Pulmonary artery endothelial cell (primary cell): ENCODE measurements at places on chromosomes 4 and X. TPM values are rescaled to one million over a fixed set of nuclear protein-coding genes. Genes with fewer than 3 reads are reported as not detected.

- no peak for DNase-seq
These were observed 255.2 kb downstream of the THOC2 start for GRCh38 chrX:123477673-123478072.

DNA sequence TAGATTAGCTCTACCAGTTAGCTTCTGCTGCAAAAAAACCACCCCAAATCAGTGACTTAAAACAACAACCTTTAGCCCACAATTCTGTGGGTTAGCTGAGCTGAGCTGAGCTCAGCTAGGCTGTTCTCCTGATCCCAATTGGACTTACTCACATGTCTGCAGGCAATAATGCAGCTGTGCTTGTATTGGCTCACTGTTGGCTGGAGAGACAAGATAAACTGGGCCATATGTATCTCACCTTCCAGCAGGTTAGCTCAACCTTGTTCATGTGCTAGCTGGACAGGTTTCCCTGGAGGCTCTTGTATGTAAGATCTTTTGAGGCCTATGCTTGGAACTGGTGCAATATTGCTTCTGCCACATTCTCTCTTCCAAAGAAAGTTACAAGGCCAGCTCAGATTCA lies 261.5 kb upstream of the ADGRL3 start:
- no peak for DNase-seq

- DNase-seq: no peak
These were observed 78.4 kb downstream of the PWWP3B start for GRCh38 chrX:106246511-106246910.

DNA sequence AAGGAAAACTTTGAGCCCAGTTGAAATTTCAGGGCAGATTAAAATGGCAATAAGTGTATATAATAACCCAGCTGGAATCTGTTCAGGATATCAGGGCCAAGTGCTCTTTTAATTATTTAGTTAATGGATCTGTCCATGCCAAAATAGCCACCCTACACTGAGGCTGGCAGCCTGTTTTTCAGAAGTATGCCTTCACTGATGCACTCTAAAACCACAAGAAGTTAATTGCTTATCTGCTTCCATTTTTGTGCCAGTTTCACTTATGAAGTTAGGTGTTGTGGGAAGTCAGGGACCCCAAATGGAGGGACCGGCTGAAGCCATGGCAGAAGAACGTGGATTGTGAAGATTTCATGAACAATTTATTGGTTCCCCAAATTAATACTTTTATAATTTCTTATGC lies 960.3 kb downstream of the C4orf33 start:
- DNase-seq: no peak

- DNase-seq: no peak
These were observed 291.4 kb downstream of the PABPC4L start for GRCh38 chr4:133910165-133910564.

Gene STOX2
- 0.07 and 0.14 TPM in 2 replicates for total RNA-seq

DNA sequence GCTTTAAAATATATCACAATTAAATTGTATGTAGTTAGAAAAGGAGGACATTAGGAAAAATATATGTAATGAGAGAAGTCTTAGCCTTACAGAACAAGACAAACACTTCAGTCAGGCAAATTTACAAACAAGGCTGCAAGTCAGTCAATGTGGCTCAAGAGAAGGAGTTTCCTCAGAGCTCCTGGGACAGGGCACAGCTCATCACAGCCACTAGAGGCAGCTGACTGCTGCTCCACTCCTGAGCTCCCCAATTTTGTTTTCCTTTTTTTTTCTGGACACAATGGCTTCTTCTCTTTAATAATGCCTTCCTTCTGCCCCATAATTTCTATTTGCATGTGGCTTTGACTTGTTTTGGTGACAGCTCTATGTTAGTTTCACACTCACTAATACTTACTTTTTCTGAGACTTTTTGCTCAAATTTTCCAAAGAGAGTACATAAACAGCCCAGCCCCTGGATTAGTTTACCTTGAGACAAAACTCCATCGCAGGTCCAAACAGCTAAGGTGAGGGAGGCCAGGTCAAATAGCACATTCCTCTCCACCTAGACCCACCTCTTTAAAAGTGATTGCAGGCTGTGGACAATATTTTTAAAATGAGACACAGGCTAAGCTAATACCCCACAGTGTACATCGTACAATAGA lies 850.4 kb upstream of the FRG1 start:
- no peak for DNase-seq

Gene CT45A7
- not detected in 2 replicates for total RNA-seq

DNA sequence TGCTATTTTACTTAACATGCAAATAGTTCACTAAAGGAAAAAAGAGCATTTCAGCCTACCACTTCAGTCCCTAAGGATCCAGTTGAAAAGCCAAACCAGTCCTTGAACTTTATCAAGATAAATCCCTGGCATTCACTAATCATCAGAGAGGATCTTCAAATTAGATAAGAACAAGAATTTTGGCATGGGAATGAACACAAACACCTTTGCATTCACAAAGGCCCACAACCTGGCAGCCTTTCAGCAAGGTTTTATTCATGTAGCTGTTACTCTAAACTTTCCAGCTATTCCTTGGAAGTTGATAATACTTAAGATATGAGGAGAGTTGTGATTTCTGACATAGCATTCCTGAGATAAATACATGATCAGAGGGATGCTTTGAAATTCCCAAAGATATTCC lies 193.4 kb downstream of the LRBA start:
- DNase-seq: no peak

- no peak for DNase-seq
These were observed 7.9 kb upstream of the CPLX1 start for GRCh38 chr4:833731-834367.

- DNase-seq: no peak
These were observed 48.0 kb upstream of the NDST3 start for GRCh38 chr4:117986321-117986720.

DNA sequence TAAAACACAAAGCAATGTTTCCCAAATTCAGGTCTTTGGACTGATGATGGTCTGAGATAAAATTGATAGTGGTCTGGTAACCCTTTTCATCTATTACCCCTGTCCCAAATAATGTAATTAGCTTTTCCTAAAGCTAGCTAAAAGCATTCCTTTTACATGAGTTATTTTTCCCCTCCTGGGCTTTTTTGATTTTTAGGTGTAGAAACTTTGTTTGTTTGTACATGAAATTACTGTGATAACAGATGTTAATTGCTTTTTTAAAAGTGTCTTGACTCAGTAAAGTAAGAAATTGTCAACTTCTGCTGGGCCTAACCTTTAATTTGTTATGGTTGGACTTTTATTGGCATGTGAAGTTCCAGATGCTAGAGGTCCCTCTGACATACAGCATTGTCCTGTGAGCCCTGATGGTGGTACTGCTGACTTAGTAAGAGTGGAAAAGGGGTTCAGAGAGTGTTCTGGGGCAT lies 145.5 kb downstream of the ARHGAP10 start:
- no peak for DNase-seq
